ENCODE measurements at places on chromosomes 5 and 9.

- DNase-seq, result no peak
Measured at GRCh38 chr5:4313138-4313537, 717.5 kb downstream of the IRX1 start.

DNA sequence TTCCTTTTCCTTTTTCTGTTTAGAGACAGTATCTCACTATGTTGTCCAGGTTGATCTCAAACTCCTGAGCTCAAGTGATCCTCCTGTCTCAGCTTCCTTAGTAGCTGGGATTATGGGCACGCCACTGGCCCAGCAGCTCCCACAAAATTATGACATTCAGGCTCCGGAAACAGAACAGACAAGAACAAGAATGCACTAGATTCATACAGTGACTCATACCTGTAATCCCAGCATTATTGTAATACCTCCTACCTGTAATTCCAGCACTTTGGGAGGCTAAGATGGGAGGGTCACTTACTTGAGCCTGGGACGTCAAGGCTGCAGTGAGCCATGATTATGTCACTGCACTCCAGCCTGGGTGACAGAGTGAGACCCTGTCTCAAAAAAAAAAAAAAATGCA lies 26.7 kb upstream of the B4GALT1 start:
- DNase-seq, result no peak

GRCh38 chr9:13993632-13994185 lies 320.2 kb downstream of the NFIB start:
- DNase-seq, result no peak

GRCh38 chr9:36716496-36716895 lies 143.8 kb downstream of the MELK start:
- DNase-seq, result no peak

DNA sequence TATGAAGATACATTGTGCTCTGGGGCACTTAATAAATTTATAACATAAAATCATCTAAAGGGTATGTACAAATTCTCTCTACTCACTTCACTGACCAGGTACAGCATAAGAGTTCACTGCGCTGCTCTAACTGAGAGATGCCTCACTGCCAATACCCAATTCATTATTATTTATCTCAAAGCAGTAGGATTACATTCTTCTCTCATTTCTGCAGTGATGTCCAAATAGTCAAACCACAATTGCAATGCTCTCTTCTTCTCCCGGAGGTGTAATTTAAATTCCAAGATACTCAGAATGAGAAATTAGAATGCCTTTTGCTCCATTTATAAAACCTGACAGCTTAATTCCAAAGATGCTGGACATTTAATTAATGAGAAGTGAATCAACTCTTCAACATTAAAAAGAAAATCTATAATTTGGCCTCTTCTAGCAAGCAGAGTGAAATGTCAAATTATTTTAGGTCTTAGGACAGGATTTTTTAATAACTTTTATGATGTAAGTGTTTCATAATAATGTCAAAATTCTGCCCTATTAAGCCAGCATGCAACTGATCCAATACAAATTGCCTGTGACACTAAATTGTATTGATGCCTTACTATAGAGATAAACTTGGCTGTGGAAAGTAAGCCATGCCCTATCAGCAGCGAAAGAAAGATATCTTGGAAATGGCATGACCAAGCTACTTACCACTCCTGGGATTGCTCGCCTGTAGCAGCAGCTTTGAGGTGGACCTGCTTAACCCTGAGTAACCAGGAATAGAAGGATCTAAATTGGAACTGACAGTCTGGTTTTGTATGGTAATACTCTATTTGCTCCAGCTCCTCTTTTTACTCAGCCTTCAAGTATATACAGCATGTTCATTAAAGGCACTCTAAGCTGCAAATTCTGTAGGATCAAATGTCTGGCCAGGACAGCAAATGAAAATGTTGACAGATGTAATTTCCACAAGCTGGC lies 374.2 kb upstream of the TYRP1 start:
- no peak for DNase-seq

DNA sequence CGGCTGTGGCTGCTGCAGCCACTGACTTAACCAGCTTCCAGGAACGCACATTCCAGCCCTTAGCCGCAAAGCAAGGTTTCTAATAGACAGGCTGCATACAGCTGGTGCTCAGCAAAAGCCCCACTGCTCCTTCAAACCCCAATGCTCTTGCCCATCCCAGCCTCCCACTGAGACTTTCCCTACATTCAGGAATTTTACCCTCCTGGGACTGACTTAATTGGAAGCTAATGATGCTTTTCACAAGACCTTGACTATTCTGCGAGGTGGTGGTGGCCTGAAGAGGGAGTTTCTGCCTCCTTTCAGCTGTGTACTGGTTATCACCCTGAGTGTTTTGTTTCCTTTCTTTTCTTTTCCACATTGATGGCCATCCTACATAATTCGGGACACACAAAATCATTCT lies 164.9 kb upstream of the IRX1 start:
- DNase-seq, result no peak

- no peak for DNase-seq
Measured at GRCh38 chr5:11903614-11904264, 507 bp downstream of the CTNND2 start.

DNA sequence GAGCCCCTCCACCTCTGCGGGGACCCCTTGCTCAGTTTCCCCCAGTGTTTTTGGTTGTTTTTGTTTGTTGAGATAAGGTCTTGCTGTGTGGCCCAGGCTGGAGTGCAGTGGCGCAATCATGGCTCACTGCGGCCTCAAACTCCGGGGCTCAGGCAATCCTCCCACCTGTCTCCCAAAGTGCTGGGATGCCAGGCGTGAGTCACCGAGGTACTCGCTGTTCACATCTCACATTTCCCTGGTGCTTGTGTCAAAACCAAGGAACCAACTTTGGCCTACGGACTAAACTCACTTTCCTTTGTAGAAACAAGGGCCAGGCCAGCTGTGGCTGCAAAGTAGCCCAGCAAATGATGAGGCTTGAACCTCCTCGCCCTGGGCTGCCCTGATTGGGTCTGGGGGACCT lies 9.7 kb upstream of the AJM1 start:
- no peak for DNase-seq
